NCI-H2029 treated with DMSO at 0.1 percent for 48 hours (cell line): ENCODE measurements at places on chromosomes 2 and 18.

DNA sequence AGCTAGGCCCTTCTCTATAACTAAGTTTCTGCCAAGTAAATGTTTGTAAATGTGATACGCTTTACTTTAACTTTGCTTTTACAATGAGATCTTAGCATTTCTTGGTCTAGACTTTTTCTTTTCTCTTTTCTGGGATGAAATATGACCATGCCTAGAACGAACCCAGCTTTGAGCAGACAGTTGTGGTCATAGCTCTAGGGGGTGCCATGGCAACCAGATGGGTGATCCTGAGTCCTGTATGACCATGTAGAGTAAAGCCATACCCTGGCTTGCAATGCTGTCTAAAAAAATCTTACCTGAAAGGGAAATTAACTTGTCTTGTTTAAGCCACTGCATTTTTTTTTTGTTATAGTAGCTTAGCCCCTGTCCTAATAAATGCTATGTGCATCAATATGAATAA lies 956.3 kb downstream of the SLC4A3 start:
- no peak for DNase-seq

DNA sequence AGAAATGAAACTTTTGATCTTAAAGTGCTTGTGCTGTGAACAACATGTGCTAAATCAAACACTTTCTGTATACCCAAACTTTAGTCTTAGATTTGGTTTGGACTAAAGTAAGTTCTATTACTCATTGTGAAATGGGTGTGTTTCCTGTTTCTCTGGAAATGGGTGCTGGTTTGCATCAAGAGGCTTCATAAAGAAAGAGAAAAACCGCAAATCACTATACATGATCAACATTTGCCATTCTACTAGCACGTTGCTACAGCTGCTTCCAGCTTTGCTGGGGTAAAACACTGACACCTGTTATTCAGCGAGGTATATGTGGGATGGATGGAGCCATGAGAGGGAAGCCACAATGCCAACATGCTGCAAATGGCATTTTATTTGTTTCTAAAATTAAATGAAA lies 547.0 kb upstream of the ACVR2A start:
- DNase-seq, result no peak

DNA sequence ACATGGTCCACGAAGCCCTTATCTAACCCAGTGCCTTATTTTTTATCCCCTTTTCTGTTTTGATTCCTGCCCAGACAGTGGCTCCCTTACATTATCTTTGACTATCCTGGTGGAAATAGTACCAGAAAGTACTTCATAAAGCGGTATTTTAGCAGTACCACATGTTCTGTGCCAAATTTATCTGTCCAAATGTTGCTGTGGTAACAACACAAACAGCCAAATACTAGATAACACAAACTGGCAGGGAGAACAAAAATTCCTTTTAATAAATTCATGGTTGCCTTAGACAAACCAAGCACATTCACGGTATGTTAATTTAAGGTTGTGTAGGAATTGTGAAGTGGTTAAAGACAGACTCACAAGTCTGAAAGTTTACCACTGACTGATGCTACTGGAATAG lies 187.9 kb upstream of the LHCGR start:
- DNase-seq, result no peak

DNA sequence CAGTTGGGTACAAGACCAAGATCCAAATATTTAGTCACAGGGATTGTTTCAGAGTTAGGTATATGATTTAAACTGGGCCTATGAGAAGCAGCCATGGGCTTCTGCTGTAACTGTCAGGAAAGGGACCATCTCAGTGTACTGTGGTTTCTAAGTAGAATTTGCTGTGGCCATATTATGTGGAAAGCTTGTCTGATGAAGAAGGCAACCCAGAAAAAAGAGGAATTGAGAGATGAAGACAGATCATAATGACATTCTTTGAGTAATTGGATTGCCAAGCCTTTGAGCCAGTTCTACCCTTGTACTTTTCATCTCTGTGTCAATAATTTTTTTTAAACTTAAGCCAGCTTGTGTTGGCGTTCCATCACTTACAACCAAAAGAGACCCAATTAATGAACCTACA lies 259.6 kb downstream of the NUP35 start:
- DNase-seq, result no peak

- DNase-seq, result no peak
Measured at GRCh38 chr2:174076040-174076439, 110.9 kb upstream of the SP3 start.

GRCh38 chr2:20016346-20016745 lies 3.9 kb upstream of the MATN3 start:
- DNase-seq, result no peak

- DNase-seq, result no peak
Measured at GRCh38 chr2:109305490-109306167, 176.6 kb downstream of the SH3RF3 start.

DNA sequence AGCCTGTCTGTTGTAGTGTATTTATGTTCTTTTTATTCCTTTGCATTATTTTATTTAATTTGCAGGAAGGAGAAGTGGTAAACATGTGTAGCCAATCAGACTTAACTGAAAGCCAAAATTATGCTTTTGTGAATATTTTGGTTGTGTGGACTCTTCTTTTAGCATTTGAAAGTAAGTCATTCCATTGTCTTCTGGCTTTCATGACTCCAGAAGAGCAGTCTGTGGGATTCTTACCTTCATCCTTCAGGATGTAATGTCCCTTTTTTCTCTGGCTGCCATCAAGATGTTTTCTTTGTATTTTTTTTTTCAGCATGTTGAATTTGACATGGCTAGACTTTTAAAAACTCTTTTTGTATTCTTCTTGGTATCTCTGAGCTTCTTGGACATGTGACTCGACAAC lies 895.2 kb upstream of the ZEB2 start:
- DNase-seq, result no peak
